ENCODE measurements at places on chromosomes 3 and 15.

- DNase-seq, result peak; percentile 33
These were observed 48.5 kb downstream of the CHCHD6 start for GRCh38 chr3:126752303-126753190.

GRCh38 chr3:60399861-60400845 is 851.1 kb downstream of the FHIT start:
- DNase-seq, result no peak

DNA sequence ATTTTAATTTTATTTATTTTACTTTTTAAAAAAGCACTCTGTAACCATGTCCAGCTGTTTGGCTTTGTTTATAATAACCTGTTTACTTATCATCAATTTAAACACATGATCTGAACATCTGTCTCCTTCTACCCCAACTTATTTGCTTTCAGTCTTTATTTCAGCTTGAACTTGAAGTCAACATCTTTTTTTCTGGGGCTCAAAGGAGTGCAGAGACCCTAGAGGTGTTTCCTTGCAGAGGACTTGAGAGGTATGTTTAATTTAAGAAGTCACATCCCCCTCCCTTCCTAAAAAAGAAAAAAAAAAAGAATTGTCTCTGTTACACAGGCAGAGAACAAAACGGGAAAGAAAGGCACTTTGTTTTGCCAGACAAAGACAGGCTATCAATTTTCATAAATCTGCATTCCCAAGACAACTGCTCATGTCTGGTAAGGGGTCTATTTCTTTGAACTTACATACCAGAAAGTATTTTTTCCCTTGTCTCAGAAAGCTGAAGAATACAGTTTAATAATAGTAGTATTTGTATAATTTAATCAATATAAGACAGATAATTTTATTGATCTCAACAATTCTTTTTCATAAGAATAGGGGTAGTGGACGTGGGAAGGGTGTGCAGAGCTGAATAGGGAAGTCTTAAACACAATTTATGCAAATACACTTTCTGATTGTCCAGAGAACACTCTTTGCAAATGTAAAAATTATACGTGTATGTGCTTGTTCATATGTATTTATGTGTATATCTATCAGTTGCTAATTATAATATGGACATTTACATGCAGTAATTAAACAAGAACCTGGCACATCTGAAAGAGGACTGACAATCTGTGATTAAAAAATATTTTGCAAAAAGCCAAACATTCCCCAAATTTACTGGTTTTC is 109.7 kb upstream of the PDZRN3 start:
- no peak for DNase-seq

DNA sequence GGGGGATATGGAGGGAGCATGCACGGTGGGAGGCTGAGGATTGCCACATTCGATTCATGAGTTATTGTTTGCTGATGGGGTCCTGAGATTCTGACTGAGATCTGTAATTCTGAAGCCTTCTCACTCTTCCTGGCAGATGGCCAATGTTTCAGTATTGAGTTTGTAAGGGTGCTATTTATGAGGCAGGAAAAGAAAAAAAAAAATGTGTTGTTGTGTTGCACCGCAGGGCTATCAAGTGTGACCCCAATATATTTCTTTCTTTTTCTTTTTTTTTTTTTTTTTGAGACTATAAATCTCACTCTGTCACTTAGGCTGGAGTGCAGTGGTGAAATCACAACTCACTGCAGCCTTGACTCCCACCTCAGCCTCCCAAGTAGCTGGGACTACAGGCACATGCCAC is 3.2 kb upstream of the SENP2 start:
- no peak for DNase-seq

DNA sequence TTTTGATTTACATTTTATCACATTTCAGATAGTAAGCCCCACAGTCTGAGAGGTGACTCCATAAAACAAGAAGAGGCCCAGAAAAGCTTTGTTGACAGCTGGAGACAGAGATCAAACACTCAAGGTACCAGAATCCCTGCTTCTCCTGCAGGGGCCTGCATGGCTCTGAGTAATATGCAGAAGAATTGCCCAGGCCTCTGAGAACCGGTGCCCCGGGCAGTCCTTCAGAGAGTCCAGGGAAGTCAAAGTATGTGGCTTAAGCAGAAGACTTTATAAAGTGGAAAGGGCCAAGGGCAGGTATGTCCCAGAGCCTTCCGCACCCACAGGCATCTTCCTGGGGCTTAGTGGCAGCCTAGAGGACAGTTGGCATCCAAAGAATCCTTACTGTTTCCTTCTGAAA is 12.8 kb downstream of the ATRIP start:
- DNase-seq, result no peak

DNA sequence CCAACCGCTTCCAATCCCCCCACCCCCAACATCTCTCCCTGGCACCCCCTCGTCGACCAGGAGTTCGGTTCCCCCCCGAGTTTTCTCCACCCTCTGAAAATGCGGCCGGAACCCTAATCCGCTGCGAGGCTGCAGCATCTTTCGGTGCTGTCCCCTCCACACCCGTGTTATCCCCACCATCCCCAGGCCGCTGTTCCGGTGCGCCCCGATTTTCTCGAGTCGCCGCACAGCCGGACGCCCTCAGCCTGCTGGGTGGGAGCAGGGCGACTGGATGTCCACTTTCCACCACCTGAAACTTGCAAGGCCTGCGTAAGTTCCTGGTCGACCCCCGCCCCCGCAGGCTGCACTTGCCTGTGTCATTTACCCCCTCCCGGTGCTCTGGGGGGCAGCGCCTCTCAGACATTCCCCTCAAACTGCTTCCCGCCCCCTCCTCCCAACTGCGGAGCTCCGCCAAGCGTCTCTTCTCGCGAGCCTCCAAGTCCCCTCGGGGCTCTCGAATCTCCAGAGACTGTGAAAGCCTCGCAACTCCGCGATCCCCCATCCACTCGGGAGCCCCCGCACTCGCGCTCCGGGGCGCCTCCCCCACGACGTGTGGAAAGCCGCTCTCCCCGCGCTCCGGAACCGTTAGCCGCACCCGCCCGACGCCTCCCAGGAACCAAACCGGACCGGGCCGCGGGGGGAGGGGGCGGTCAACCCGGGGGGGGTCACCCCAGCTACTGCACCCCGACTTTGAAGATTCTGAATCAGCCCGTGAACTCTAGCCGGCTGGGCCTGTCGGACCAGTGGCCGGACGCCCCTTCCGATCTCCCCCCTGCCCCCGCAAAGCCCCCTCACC is 566 bp downstream of the ETV5 start:
- no peak for DNase-seq

DNA sequence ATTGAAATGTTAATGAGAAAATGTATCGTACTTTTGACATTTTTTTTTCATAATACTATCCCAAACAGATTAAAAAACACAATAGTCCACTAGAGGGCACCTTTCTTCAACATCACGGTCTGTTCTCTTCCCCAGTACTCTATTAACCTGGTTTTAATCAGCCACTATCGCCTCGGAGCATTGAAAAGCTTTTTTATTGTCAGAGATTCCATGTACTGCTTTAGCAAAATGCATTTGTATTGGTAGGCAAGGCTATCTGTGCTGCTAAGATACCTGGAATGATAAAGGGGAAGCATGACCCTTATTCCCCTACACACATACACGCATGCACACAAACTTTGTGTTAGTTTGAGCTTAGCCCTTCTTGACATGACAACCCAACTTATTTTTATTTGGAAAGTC is 160.1 kb upstream of the IL12A start:
- no peak for DNase-seq

DNA sequence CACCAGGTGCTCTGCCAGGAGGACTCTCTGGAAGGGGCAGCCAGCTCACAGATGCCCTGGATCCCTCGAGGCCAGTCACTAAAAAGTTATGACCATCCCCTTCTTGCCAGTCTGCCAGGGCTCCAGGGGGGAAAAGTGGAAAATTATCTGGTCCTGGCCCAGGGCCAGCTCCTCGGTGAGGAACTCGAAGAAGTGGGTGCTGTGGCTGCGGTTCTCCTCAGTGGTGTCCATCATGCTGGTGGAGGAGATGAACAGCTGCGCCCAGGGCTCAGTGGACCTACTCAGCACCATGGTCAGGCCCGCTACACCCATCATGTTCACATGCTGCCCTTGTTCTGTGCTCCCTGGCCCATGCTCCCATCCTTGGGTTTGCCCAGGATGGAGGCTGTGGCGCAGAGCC is 19.2 kb downstream of the EXOG start:
- DNase-seq, result no peak

DNA sequence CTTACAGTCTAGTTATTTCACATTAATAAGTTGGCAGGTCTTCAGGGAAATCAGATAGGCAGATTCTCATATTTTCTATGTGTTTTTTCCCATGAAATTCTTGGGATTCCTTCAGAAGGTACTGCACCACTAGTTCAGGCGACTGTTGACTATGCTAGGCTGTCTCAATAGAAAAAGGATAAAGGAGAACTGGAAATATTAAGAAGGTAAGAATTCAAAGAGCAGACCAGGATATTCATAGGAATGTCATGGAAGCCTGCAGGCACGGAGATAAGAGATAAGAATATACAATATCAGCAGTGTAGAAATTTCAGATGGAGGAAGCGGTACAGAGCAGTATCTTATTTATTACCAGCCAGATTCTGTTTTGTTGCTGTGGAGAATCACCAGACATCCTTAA is 432.1 kb upstream of the MDFIC2 start:
- peak; percentile 61 for DNase-seq

- DNase-seq, result peak; percentile 22
These were observed 3.7 kb upstream of the CPA3 start for GRCh38 chr3:148861277-148861869.

- DNase-seq, result no peak
These were observed 110.8 kb downstream of the VGLL4 start for GRCh38 chr3:11532931-11533391.

DNA sequence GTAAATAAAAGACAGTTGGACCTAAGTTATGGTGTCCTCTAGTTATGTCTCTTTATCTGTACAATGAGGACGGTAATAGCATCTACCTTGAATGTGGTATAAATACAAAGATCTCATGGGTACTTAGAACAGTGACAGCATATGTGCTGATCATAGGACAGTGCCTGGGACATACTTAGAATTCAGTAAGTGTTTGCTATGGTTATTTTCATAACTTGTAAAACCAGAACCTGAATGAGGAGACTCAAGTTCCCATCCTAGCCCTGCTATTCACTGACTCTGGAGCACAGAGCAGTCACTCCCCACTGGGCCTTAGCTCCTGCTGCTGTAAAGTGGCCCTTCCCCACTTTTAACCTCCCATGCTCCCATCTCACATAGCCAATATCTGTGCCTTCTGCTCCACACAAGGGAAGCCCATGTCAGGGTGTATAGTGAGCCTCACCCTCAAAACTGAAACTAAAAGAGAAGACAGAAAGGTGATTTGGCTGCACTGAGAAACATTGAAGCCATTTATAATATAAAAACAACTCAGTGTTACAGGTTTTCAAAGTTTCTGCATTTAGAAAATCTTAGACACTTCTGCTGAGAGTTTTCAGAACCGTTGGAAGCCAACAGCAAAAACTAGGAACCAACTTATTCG is 225.4 kb upstream of the UBE2E2 start:
- DNase-seq, result no peak

GRCh38 chr3:169931747-169932520 is 20.6 kb downstream of the SAMD7 start:
- no peak for DNase-seq

GRCh38 chr15:65379986-65380385 is 2.2 kb upstream of the IGDCC3 start:
- DNase-seq, result no peak

- no peak for DNase-seq
These were observed at the start of gene PSTPIP1 for GRCh38 chr15:76994971-76995945. Gene PSTPIP1, plus strand, starts transcription at chr15:76995126. Its CDS starts 448 bp downstream, at chr15:76995574.

DNA sequence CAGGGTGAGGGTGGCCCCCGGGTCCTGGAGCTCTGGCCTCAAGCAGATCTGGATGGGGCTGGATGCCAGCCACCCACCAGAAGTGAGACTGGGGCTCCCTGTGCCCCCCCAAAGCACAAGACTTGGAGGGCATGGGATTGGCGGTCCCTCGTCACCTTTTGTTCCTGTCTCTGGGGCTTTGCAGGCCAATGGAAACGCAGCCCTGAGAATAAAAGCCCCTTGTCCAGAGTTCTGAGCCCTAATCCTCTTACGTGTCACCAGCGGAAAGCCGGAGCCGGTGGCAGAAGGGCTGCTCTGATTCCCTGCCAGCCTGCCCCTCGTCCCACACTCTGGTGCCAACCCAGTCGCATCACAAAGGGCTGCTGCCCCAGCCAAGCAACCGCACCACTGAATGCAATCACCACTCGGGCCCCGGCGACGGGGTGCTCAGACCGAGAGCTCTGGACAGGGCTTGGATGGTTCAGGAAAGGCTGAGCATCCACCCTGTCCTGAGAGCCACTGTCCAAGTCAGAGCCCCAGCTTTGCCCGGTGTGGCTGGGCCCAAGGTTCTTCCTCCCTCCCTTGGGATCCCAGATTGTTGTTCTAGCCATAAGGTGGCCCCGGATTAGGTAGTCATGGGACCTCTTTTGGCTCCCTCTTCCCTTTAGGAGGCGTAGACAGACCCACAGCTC is 22.8 kb upstream of the ELP6 start:
- peak; percentile 66 for DNase-seq

- no peak for DNase-seq
These were observed 48.5 kb upstream of the ICE2 start for GRCh38 chr15:60527456-60527855.

GRCh38 chr15:101389362-101389761 is 94.3 kb upstream of the SNRPA1 start:
- no peak for DNase-seq

- DNase-seq, result no peak
These were observed 218.5 kb downstream of the SV2B start for GRCh38 chr15:91318516-91318915.

DNA sequence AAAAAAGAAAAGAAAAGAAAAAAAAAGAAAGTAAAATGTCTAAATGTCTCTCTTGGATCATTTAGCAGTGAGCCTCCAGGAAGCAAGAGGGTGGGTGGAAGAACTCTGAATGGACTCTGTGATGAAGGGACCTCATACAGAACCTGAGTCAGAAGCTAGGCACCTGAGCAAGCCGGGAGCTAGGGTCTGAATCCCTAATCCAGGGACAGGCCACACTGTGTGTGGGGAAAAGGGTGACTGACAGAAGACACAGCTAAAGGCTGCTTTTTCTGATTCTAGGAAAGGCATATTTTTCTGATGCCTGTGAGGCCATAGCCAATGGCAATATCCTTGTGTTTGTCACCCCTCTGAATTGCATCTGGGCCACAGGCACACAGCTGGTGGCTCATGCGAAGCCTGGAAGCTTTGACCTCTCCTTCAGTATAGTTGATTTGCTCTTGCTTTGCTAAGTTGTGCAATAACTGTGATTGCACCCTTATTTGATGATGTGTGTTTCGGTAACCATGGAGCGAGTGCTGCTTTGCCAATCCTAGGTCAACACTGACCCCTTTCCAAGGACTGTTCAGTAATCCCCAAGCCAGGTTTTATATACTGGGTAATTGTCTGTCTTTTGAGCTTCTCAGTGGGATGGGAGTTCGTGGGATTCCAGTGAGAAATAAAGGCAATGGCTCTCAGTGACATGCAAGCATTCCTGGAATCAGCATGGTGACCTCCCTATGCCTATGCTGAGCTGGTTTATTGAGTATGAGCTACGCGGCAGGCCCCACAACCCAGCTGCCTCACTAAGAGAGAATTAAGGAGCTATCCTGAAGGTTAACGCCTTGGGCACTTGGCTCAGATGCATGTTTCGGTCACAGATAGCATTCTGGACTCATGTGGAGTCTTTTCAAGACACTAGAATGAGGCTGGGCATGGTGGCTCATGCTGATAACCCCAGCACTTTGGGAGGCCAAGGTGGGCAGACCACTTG is 49.0 kb upstream of the OSBPL11 start:
- DNase-seq, result no peak
